ENCODE measurements at places on chromosomes 4 and X.

- peak; percentile 2 for DNase-seq
These were observed 220.1 kb upstream of the STK26 start for GRCh38 chrX:131802836-131803626.

DNA sequence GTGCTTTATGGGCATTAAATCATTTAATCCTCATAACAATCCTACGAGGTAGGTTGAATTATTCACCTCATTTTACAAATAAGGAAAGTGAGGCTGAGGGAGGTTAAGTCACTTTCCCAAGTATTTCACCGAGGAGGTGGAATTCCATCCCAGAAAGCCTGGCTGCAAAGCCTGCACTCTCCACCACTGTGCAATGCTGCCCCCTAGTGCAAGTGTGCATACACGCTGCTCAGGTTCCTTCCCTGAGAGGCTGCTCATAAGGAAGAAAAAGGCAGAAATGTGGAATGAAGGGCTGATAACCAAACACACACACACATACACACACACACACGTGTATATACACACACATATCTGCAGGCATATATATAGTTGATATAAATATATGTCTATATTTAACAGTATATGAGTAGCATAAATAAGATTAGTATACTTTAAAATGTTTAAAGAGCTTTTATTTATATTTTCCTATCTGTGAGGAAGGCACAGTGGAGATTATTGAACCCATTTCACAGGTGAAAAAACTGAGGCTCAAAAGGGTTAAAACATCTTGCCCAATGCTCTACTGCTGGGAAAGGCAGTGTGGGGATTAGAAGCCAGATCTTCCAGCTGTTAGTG is 714.5 kb upstream of the TENM3 start:
- DNase-seq = peak; percentile 76

DNA sequence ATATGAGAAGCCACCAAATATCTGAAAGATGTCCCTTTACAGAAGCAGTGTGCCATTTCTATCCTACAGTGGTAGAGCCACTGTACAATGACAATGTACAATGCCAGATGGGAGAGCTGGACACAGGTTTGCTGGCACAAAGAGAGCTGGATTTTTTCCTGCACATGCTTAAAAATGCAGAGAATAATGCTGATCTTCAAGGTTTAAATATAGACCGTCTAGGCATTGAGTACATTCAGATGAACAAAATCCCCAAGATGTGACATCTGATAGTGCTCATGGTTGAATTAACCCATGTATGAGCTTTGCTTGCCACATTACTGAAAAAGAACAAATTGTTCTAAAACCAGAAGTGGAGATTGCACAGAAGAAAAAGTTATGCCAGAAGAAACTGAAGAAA is 11.7 kb downstream of the ADGRL3 start:
- DNase-seq = no peak

GRCh38 chrX:40285876-40286275 is 188.1 kb upstream of the BCOR start:
- DNase-seq = no peak

GRCh38 chr4:823761-824460 is 2.0 kb downstream of the CPLX1 start:
- no peak for DNase-seq

DNA sequence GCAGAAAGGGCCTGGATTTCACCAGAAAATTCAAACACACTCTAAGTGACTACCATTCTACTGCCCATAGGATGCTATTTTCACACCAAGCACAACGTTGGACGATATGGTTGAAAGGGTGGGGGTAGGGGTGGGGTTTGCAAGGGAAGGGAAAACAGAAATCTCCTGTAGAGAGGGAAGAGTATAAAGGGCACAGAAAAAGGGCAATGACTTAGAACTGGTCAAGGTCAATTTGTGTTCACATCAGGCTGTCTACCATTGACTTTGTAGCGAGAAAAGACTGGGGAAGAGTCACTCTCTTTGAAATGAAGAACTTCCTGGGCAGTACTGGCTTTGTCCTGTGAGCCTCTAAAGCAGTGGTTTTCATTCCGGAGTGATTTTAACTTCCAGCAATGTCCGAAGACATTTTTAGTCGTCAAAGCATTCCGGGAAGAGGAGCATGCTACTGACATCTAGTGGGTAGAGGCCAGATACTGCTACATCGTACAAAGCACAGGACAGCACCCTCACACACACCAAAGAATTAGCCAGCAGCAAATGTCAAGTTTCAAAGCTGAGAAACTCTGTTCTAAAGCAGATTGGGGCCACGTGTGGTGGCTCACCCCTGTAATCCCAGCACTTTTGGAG is 48.4 kb upstream of the SLC7A3 start:
- DNase-seq = no peak

- no peak for DNase-seq
These were observed 11.9 kb downstream of the HAUS7 start for GRCh38 chrX:153458476-153458875.

- DNase-seq = no peak
These were observed 264.5 kb upstream of the EMCN start for GRCh38 chr4:100782356-100782755.

DNA sequence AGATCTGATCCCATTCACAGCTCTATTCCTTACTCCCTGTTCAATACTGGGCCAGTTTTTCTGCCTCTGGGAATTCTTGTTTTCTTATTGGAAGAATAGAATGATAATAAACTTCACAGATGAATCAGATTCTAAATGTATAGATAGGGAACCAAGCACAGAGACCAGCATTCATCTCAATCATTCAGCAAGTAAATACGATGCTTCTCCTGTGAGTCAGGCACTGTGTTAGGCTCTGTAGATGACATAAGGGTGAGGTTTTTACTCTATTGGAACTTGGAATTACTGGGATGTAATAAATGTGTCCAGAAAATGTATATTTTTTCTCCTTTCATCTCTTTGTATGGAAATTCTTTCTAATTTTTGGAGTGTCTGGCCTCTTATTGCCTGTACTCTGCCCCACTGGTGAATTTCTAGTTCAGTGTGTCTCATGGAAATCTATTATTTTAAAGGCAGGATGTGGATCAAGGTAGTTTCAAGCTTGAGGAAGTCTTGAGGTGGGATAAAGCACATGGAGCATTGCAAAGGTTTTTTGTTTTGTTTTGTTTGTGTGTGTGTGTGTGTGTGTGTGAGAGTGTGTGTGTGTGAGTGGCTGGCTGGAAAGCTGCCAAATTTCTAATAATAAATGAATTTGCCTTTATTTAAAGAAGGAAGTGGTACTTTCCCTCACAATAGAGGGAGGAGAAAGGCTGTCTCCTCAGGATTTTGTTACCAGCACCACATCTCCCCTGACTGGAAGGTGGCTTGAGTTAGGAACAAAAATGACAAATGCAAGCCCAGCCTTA is 117.9 kb upstream of the HS3ST1 start:
- DNase-seq = no peak

DNA sequence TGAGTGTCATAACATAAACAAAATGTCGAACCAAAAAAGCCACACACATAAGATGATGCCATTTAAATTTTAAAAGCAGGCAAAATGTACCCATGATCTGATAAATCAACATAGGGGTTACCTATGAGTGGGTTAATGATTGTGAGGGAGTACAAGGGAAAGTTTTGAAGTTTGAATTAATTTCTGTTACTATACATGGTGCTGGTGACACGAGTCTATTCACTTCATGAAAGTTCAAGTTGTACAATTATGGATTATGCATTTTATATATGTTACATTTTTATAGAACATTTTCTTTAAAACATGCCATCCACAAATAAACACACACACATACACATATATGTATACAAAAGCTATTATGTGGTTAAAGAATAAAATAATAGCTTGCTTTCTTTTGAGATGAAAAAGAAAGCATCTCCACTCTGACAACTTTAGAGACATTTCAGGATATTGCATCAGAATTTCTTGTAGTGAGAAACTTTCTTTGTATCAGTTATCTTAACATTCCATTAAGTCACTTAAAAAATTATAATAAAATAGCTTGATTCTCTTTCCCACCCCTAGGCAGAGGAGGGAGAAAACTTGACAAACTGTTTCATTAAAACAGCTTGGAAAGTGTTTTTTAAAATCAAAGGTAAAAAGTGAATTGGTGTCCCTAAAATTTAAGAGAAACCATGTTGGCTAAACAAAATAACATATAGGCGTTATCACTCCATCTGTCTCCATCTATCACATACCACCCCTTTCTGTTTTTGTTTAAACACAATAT is 891.8 kb upstream of the NDST4 start:
- no peak for DNase-seq

GRCh38 chr4:52212702-52213101 is 161.6 kb downstream of the SPATA18 start:
- DNase-seq = no peak

DNA sequence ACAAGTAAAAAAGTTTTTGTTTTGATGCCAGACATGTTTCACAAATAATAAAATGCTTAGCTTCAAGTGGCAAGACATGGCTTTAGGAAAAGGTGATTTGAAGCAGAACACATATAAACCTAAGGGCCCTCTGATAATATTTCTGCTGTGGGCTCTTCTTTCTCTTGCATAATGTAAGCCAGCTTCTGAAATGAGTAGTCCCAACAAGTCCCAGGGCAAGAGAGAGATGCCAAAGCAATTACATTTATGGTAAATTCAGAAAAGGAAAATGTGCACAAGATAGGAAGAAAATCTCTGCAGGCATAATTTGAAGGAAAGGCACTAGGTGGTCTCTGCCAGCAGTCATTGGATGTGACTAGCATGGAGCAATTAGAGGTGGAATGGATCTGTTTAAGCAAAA is 170.8 kb upstream of the GALNT7 start:
- no peak for DNase-seq

DNA sequence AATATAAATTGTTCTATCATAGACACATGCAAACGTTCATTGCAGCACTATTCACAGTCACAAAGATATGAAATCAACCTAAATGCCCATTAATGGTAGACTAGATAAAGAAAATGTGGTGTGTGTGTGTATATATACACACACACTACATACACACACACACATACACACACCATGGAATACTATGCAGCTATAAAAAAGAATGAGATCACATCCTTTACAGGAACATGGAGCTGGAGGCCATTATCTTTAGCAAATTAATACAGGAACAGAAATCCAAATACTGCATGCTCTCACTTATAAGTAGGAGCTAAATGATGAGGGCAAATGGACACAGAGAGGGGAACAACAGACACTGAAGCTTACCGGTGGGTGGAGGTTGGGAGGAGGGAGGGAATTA is 65.2 kb downstream of the MTHFD2L start:
- DNase-seq = no peak

DNA sequence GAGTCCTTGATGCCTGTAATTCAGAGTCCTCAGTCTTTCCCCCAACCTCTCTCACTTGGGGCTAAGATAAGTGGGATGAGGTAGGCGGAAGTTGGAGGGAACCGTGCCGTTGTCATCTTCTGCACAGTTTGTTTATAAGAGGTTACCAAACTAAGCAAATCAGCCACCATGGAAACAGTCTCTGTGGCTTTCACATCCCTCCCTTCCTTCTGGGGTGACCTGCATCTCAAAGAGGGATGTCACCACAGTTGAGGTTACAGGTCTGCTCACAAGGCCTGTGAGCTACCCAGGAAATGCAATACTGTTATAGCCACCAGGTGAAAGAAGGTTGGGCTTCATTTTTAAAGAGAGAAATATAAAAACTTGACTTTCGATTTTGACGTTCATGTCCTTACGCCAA is 26.3 kb downstream of the RTL5 start:
- no peak for DNase-seq

GRCh38 chr4:145308598-145308997 is 128.2 kb upstream of the OTUD4 start:
- DNase-seq = no peak

DNA sequence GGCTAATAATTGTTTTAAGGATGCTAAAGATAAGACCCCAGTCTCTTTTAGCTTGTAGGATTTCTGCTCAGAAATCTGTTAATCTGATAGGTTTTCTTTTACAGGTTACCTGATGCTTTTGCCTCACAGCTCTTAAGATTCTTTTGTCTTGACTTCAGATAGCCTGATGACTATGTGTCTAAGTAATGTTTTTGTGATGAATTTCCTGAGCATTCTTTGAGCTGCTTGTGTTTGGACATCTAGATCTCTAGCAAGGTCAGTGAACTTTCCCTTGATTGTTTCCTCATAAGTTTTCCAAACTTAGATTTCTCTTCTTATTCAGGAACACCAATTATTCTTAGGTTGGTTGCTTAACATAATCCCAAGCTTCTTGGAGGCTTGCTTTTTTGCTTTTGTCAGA is 104.1 kb downstream of the ZNF518B start:
- DNase-seq = no peak

DNA sequence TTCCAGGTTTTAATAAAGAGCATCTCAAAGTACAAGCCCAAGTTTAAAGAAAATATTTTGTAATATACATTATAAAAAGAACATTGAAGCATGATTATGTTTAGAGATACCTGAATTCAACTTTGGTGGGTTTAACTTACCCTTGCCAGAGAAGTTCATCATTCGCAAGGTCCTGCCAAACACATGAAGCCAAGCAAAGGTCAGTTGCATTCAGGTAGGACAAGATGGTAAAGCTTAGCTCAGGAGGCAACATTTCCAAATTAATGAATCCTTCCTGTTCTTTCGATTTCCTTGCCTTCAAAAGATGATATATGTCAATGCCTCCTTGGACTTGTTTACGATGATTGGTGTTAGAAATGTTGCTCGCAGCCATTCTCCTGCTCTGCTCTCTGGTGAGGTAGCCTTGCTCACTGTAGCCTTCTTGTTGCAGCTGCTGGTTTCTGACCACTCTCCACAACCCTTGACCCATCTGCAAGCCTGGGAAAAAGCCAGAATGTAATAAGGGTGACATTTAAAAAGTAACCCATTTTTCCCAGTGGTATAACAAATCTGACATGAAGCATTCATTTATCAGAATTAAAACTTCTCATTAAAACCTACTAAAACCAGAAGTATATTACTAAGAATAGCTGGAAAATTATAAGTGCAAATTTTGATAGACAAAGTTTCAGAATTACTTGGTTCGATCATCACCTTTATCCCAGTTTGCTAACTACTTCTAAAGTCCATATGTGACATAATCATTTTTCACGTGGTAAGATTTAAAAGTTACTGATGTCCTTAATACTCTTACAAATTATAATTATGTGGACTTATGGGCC is 20.6 kb downstream of the FBXO8 start:
- DNase-seq = no peak

DNA sequence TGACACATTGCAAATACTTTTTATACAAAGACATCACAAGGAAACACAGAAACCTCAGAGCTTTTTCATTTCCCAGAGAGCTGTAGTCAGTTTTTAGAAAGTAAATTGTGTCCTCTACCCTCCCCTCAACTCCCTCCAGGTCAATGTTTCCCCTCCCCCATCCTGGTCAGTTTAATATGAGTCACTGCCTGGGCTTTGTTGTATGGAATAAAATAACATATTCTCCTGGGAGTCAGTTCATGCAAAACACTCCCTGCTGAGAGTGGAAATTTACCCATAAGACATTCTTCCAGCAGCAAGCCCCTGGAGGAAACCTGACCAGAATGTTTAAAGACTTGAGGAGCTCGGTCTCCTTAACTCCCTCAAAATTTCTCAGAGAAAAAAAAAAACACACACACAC is 270.1 kb upstream of the LDB2 start:
- no peak for DNase-seq

- no peak for DNase-seq
These were observed 111.3 kb upstream of the LNX1 start for GRCh38 chr4:53702334-53703266.

- no peak for DNase-seq
These were observed 159.0 kb upstream of the CXCL13 start for GRCh38 chr4:77446601-77447000.

Measured in iPS DF 6.9 (cell line).